ENCODE measurements at places on chromosomes 7 and 10.

- DNase-seq = no peak
Measured at GRCh38 chr10:28186461-28186860, 116.4 kb downstream of the MPP7 start.

GRCh38 chr7:157484411-157485081, 147.7 kb downstream of the DNAJB6 start:
- no peak for DNase-seq

DNA sequence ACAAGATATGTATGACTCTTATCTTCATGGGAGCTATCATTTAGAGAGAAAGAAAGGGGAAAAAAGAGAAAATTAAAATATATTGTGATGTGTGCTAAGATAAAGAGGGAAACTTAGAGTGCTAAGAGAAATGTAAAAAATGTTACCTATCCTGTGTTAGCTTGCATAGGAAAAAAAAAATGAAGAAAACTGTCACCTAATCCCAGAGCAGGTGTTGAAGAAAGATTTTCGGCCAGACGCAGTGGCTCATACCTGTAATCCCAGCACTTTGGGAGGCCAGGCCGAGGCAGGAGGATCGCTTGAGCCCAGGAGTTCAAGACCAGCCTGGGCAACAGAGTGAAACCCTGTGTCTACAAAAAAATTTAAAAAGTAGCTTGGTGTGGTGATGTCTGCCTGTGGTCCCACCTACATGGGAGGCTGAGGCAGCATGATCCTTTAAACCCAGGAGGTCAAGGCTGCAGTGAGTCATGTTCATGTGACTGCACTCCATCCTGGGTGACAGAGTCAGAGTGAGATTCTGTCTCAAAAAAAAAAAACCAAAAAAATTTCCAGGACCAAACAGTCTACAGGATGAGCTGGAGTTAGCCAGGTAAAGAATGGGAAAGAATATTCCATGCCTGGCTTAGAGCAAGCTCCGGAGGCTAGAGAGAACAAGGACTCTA, 2.4 kb upstream of the MKLN1 start:
- DNase-seq = no peak

- DNase-seq = no peak
Measured at GRCh38 chr7:34145603-34146002, 240.3 kb downstream of the BMPER start.

GRCh38 chr10:61628151-61628874, 34.4 kb upstream of the CABCOCO1 start:
- DNase-seq = no peak

DNA sequence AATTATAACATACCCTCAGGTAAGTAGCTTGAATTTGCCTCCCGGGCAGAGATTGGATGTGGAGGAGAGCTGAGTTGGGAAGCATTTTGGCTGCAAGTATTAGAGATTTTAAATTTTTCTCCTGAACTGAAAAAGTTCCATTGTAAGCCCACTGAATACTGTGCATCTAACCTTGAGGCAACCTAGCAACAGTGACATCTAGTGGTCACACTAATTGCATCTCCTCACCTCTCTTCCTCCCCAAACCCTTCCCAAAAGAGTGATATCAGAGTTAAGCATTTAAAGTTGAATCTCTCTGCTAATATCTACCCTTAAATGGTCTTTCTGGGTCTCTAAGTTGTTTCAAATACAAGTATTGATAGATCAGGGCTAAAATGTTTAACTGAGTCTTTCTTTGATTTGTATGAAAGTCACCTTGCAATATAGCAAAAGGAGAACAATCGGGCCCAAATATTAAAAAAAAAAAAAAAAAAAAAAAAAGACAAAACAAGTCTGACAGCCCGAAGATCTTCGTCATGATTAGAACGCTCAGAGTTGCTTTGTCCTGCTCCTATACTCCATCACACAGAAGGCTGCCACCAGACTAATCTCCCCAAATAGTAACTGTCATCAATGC, 40.4 kb upstream of the DLX5 start:
- peak; percentile 37 for DNase-seq

- peak; percentile 58 for DNase-seq
Measured at GRCh38 chr10:15427843-15428414, 56.8 kb upstream of the FAM171A1 start.

- DNase-seq = no peak
Measured at GRCh38 chr7:68739306-68739705, 859.0 kb upstream of the AUTS2 start.
